Stimulated activated CD4-positive, alpha-beta T cell treated with anti-CD3 and anti-CD28 coated beads, Interleukin-12 subunit alpha, Interleukin-12 subunit beta, amount 100 ng/mL, for 24 hours (primary cell): ENCODE measurements at places on chromosomes 11 and 22.

DNA sequence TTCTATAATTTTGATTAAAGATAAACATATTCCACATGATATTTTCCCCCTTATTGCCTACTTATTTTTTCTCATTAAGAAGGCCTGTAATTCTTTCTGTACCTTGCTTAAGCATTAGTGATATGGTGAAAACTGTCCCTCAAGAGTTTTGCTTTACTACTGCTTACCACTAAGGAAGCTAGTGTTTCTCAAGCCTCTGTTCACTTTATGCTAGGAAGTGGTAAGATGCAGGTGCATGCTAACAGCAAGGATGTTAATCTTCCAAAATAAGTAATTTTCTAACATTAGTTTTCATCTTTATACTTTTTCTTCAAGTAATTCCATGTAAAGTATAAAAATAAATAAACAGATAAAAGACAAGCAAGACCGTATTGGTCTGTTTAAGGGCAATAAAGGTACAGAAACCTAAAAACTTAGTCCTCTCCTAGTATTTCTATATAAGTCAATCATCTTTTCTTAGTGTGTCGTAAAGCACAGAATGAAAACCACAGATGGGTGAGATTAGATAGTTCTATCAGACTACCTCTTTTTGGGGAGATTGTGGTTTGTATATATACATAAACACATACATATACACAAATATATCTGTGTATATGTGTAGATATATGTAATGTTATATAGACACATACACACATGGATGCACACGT, 731.0 kb upstream of the CNTN5 start:
- DNase-seq: no peak

- DNase-seq: no peak
Observed at GRCh38 chr11:97356144-97356543, 966.3 kb downstream of the JRKL start.

- no peak for DNase-seq
Observed at GRCh38 chr11:61700212-61700611, 20.0 kb downstream of the DAGLA start.

- no peak for DNase-seq
Observed at GRCh38 chr11:60457576-60457975, 1.9 kb downstream of the MS4A1 start.

DNA sequence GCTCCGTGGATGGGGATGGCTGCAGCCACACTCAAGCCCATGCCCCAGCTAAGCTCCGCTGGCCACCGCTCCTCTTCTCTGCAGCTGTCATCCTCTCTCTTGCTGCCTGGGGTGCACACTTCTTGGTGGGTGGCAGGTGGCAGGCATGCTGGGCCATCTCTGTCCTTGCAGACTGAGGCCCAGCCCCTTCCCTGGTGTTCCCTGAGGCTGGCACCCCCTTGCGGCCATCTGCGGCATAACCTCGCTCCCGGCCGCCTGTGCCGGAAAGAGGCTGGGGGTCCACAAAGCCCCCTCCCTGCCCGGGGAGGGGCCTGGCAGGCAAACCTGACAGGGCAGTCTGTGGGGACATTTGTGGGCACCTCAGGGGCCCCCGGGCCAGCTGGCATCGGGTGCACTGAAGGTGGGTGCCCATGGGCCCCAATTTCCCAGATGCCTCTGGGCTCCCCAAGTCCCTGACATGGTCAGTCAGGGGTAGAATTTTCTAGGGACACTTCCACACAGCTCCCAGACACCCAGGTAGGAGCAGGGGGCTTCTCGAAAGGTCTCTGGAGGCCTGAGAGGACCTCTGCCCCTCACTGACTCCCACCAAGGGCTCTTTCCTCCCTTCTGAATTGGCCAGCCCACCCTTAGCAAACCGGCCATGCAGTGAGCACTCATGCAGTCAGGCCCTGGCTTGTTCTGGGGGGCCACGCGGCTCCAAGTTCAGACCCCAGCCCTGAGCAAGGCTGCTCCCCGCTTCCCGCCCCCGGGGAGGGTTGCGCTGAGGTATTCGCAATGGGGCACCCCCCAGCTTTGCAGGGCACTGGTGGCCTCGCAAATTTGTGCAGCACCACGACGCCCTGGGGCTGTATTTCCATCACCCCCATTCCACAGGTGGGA, 23.5 kb upstream of the TH start:
- peak; percentile 45 for DNase-seq

- no peak for DNase-seq
Observed at GRCh38 chr11:2447253-2447950, 2.6 kb downstream of the KCNQ1 start.

DNA sequence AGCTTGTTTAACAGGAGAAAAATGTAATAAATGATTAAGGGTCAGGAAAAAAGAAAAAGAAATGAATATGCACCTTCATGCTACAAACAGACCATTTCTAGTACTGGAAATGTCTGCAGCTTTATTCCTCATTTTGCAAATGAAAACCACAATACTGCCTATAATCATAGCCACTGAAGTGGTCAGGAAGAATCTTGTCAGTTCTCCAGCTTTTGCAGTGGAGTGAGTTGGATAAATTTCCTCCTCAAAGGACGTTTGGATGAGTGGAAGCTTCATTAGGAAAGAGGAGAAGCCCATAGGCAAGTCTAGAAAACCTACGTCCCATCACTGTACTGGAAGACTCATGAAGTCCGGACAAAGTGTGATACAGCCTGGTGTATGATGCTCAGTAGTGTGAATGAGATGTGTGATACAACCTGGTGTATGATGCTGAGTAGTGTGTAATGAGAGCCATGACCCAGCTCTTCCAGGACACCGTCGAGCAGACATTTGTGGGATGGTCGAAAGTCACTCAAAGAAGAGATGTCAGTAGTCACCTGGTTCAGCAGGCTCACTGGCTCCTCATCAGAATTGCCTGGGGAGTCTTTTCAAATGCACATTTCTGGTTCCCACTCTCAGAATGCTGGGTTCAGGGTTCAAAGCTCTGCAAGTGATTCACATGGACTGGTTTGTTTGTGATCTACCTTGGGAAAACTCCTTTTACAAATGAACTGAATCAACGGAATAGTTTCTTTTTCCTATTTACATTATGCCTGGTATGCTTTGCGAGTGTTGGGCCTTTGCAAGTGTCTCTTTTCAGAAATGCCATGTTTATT, 101.3 kb downstream of the PDHX start:
- DNase-seq: no peak

GRCh38 chr11:57358543-57358961, 20.4 kb downstream of the P2RX3 start:
- DNase-seq: no peak

GRCh38 chr11:66081505-66081904, 11.4 kb downstream of the PACS1 start:
- peak; percentile 38 for DNase-seq

DNA sequence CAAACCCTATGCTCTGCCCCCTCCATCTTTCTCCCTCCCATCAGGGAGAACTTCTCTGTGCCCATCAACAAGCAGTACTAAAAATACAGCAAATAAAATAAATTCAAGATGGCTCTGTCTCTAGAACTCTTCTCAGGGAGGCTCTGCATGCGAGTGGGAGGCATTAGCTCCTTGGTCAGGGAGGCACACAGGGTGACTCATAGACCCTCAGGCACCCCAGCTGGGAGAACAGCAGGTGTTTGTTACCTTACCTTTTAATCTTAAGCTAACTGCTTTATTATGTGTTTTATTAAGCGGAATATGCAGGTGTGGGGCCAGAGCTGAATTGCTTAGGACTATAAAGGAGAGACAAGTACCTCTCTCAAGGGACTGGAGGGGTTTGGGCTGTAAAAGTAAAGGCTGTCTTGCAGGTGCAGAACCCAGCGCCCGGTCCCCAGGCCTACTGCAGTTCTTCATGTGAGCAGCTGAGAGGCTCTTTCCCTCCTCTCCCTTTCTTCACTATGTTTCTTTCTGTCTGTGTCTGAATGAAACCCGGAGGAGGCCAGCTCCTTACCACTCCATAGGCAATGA, 20.8 kb downstream of the CSNK2A3 start:
- DNase-seq: no peak

DNA sequence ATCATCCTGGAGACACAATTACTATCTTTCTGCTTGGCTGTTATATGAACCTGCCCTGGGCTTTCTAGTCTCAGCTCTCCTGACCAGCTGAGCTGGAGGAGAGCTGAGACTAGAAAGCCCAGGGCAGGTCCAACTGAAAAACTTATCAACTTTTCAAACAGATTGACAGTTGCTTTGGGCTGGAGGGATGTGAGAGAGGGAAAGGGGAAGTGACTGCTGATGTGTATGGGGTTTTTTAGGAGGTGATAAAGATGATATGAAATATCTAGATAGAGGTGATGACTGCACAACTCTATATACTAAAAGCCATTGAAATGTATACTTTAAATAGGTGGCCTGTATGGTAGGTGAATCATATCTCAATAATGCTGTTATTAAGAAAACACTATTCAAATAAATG, 60.2 kb upstream of the CHRM4 start:
- no peak for DNase-seq

DNA sequence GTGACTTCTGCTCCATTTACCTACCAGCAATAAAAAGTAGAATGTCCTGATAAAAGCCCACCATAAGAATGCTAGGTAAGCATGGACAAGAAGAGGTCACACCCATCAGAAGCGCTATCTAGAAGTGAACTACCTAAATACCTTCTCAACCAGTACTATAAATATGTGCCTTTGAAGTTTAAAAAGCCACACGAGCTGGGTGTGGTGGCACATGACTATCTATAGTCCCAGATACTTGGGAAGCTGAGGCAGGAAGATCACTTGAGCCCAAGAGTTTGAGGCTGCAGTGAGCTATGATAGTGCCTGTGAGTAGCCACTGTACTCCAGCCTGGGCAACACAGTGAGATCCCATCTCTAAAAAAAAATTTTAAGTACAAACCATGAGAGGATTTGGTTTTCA, 66.7 kb downstream of the PACSIN2 start:
- DNase-seq: no peak

GRCh38 chr11:76747153-76747914, 35.8 kb upstream of the TSKU start:
- DNase-seq: no peak

DNA sequence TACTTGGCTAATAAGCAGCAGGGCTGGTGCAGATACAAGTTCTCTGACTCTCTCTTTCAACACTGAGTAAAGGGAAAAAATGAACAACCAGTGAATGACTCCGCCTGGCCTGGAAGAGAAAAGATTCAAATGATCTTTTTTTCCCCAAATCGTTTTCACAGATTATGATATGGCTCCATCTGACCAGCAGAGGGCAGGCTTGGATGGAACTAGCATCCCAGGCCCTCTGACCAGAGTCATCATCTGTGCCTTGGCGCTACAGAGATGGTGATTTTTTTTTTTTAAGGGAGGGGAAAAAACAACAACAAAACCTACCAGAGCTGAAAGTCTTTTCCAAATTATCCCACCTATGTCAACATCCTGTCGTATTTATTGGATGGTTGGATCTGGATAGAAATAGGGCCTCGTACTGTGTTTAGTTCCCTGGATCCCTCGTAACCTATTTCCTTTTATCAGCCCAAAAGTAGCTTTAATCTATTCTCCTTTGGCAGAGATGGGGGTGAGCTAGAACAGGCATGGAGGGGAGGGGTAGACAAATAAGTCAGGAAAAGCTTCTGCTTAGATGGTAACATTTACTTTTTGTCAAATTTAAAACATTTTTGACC, 69.7 kb downstream of the PRSS23 start:
- peak; percentile 9 for DNase-seq

DNA sequence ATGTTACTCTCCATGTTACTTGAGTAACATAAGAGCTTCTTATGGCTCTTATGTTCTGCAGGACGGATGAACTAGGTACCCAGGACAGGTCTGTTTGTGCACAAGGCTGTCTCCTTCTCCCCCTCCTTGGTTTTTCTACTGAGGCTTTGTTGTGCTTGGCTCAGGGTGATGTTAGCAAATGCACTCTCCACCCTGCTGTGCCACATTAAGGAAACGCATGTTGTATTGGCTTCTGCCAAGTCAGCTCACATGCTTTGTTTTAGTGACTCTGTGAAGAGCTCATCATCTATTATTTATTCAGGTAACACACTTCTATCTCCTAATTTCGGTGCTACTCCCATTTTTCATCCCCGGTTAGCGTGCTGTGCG, 108.3 kb downstream of the PTPRJ start:
- DNase-seq: no peak

DNA sequence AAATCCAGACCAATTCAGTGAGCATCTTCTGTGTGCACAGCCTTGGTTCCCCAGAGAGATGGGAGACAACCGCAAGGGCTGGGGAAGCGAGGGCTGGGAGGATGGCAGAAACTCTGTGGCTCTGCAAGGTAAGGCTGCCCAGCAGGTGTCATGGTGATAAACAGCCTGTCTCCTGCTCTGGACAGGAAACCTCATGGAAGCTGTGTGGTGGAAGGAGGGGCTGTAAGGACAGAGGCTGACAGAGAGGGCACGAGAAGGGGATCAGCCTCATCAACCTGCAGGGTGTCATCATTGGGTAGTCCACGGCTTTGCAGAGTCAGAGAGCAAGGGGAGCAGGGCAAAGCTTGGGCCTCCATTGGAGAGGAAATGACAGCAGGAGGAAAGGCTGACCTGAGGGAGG, 138.4 kb upstream of the CADM1 start:
- DNase-seq: no peak

- no peak for DNase-seq
Observed at GRCh38 chr11:119717839-119718534, 11.0 kb downstream of the NECTIN1 start.

DNA sequence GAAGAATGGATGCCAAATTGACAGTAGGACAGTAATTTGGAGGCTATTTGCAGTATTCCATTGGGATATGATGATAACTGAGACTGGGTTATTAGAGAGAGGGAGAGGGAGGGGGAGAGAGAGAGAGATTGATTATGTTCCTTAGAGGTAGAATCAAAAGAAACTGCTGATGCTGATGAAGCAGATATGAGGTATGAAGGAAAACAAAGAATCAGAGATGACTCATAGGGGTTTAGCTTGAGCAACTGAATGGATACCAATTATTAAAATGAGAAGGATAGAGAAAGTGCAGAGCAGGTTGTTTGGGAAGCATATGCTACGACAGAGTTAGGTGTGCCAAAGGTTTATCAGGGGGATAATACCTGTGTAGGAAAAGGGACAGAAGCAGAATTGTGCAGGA, 12.8 kb upstream of the NUCB2 start:
- no peak for DNase-seq

GRCh38 chr11:124499711-124500110, 43.7 kb downstream of the OR8B12 start:
- DNase-seq: no peak

GRCh38 chr11:64284962-64285884, at the start of gene GPR137:
GPR137 (plus strand) TSS chr11:64285848; CDS start chr11:64286525, 677 bp downstream.
- peak; percentile 85 for DNase-seq

- no peak for DNase-seq
Observed at GRCh38 chr11:62553080-62553838, 6.7 kb upstream of the AHNAK start.

DNA sequence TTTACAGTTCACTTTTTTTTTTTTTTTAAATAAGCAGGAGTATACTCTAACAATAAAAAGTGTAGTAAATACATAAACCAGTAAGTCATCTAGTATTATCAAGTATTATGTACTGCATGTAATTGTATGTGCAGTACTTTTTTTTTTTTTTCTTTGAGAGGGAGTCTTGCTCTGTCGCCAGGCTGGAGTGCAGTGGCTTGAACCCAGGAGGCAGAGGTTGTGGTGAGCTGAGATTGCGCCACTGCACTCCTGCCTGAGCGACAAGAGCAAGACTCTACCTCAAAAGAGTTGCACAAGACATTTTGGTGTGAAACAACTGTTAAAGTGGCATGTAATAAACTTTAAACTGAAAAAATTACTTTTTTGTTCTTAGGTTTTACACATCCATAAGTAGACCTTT, 16.7 kb downstream of the BCL2L13 start:
- no peak for DNase-seq
